ENCODE measurements at places on chromosomes 13 and 19.

- no peak for DNase-seq
Observed at GRCh38 chr13:74025369-74025768, 108.8 kb downstream of the KLF12 start.

GRCh38 chr13:94901070-94901469, 188.7 kb upstream of the SOX21 start:
- DNase-seq = no peak

DNA sequence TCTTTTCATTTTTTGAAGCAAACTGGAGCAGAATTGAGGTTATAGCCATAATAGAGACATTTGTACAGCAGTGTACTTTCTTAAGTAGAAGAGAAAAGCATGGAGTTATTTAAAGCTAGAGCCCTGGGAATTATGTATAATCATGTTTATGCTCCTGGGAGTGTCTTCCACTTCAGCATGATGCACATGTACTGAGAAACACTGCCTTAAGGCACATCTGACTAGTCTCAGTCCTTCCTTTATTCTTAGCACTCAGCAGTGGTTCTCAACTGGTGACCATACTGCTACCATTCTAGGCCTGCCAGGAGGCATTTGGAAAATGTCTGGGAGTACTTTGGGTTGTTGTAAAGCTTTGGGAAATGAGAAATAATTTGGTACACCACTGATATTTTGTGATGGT, 45.8 kb downstream of the VWA8 start:
- peak; percentile 38 for DNase-seq

- no peak for DNase-seq
Observed at GRCh38 chr13:51111997-51112396, 923 bp upstream of the C13orf42 start.

- DNase-seq = peak; percentile 16
Observed at GRCh38 chr19:3760871-3761361, 576 bp downstream of the APBA3 start.

- peak; percentile 93 for DNase-seq
Observed at GRCh38 chr19:2575734-2576481, 100.0 kb downstream of the GADD45B start.

DNA sequence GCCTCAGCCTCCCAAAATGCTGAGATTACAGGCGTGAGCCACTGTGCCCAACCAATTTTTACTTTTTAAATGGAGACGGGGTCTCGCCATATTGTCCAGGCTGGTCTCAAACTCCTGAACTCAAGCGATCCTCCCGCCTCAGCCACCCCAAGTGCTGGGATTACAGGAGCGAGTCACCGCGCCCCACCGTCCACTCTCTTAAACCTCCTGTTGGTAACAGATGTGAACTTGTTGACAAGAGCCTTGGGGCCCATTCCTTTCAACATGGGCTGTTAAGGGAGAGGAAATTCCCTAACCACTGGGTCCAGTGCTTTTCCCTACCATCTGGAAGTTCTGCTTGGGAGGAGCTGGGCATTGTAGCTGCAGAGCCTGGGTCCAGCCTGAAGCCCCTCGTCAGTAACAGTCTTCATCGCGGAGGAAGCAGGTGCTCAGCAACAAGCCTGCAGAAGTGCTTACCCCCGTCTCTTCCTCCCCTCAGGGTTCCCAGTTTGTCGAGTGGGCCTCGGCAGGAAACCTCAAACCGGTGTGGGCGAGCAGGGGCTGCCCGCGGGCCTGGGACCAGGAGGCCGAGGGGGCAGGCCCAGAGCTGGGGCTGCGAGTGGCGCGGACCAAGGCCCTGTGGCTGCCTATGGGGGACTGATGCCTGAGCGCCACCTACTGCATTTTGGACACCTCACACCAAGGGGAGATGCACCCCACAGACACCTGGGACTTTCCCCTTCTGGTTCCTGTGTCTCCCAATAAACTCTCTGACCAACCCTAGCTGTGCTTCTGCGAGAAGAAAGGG, 4.0 kb upstream of the FLT3LG start:
- peak; percentile 49 for DNase-seq

DNA sequence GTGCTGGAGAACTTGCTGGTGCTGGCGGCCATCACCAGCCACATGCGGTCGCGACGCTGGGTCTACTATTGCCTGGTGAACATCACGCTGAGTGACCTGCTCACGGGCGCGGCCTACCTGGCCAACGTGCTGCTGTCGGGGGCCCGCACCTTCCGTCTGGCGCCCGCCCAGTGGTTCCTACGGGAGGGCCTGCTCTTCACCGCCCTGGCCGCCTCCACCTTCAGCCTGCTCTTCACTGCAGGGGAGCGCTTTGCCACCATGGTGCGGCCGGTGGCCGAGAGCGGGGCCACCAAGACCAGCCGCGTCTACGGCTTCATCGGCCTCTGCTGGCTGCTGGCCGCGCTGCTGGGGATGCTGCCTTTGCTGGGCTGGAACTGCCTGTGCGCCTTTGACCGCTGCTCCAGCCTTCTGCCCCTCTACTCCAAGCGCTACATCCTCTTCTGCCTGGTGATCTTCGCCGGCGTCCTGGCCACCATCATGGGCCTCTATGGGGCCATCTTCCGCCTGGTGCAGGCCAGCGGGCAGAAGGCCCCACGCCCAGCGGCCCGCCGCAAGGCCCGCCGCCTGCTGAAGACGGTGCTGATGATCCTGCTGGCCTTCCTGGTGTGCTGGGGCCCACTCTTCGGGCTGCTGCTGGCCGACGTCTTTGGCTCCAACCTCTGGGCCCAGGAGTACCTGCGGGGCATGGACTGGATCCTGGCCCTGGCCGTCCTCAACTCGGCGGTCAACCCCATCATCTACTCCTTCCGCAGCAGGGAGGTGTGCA, 587 bp downstream of the S1PR4 start:
- DNase-seq = no peak

GRCh38 chr13:112754281-112755025, 64.6 kb downstream of the ATP11A start:
- DNase-seq = no peak

DNA sequence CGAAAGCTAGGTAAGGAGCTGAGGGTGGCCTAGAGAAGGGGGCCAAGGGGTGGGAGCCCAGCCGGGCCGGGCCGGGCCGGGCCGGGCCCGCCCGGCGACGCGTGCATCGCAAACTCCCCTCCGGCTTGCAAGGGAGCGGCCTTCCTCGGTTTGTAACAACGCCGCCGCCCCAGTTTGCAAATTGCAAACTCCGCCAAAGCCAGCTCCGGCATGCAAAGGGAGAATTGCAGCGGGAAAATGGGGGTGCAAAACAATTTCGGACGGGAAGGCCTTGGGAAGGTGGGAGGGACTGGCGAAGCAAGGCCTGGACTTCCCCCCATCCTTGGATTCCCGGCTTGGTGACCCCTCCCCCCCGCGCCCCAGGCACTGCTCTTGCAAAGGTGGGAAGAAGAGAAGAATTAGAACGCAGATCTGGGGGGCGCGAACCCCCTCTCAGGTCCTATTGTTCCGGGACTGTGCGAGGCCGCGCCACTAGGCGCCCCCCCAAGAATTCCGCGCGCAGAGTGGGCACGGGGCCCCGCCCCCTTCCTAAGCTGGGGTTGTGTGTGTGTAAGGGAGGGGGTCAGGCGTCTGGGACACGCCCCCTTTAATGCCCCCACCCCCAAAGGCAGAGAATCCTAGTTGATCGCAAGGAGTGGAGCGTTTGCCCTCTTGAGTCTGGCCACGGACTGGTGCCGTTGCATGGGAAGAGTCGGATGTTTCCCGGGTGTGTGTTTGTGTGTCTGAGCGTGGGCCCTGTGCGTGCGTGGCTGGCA, 926 bp downstream of the PRR12 start:
- peak; percentile 35 for DNase-seq

DNA sequence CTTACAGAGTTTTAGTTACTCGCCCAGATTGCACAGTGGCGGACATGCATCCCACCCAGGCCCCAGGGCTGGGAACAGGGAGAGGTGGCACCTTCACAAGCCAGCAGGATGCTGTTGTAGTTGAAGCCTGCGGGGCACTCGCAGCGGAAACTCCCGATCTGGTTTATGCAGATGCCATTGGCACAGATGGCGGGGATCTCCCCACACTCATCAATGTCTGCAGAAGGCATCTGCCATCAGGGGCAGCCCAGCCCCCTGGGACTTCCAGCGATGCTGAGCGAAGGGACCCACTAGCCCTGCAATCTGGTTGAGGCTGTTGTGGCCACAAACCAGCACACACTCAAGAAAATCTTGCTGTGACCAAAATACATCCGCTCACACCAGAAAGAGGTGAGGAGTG, 44.6 kb downstream of the CCL25 start:
- DNase-seq = no peak

- DNase-seq = no peak
Observed at GRCh38 chr13:110850840-110851239, 64.0 kb downstream of the ANKRD10 start.

GRCh38 chr13:110405597-110406450, 98.7 kb downstream of the COL4A2 start:
- peak; percentile 71 for DNase-seq

- DNase-seq = no peak
Observed at GRCh38 chr13:90272356-90272755, 1075.1 kb upstream of the MIR17HG start.

DNA sequence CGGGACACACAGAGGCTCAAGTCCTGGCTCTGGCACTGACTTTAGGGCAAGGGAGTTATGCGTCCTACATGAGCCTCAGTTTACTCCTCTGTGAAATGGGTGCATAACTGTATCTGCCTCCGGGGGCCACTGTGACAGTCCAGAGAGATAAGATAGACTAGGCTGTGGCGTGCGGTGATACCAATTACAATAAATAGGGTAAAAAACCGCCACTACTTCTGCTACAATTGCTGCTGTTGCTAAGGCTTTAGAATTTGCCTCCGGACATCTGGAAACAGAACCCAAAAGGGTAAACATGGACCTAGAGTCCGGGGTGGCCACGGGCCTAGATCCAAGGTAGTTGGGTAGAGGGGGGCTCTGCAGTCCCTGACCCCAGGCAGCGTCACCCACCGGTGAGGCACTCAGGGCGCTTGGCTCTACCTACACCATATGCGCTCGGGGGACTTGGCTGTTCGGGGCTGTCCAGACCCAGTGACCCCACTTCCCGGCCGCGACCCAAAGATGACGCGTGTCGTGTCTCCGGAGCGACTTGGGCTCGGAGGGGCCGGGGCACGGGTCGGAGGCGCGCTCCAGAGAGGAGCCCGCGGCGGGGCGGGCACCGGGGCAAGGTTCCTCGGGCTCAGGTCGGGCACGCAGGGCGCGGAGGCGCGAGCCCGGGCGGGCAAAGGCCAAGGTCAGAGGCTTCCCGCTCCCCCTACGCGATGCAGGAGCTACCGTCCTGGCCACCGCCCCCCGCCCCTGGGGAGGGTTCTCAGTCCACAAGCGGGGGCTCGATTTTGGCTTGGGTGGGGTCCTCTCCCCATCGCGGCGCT, 1.1 kb downstream of the INSR start:
- DNase-seq = no peak

GRCh38 chr13:46389457-46390451, 2.7 kb upstream of the RUBCNL start:
- DNase-seq = no peak

DNA sequence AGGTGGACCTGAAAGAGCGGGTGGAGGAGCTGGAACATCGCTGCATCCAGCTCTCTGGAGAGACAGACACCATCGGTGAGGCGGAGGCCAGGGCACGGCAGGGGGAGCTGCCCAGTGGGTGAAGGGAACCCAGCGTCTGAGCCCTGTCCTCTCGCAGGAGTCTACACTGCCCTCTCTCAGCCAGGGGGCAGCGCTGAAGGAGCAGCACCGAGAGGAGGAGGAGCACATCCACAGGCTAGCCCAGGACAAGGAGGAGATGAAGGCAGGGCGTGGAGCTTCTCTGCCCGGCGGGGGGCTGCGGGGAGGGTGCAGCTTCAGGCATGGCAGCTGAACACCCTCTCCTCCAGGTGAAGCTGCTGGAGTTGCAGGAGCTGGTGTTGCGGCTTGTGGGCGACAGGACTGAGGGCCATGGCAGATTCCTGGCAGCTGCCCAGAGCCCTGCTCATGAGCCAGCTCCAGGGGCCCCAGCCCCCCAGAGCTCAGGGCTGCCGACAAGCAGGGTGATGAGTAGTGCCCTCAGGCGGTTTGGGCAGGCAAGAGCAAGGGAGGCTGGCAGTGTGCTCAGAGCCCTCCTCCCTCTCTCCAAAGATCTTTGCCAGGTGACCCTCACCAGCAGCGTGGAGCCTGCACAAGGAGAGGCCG, 31.4 kb upstream of the ZNF492 start:
- no peak for DNase-seq

DNA sequence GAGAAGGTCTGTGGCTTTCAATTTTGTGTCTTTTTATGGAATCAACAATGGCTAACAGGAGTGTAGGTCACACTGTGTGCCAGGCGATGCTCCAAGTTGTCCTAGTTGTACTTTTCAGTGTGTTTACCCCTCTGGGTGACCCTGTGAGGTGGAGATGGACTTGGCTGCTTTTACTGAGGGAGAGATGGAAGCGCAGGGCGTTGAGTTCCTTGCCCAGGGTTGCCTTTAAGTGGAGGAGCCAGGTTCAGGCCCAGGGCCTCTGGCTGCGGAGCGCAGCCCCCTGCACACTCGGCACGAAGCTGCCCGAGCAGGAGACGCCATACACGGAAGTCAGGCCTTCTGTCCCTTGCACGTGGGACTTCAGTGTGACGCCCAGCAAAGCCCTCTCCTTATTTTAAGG, 112.8 kb downstream of the RAB20 start:
- DNase-seq = no peak

GRCh38 chr13:78185700-78186099, 267.1 kb upstream of the EDNRB start:
- DNase-seq = no peak

- no peak for DNase-seq
Observed at GRCh38 chr19:2717638-2718541, 3.3 kb downstream of the DIRAS1 start.

DNA sequence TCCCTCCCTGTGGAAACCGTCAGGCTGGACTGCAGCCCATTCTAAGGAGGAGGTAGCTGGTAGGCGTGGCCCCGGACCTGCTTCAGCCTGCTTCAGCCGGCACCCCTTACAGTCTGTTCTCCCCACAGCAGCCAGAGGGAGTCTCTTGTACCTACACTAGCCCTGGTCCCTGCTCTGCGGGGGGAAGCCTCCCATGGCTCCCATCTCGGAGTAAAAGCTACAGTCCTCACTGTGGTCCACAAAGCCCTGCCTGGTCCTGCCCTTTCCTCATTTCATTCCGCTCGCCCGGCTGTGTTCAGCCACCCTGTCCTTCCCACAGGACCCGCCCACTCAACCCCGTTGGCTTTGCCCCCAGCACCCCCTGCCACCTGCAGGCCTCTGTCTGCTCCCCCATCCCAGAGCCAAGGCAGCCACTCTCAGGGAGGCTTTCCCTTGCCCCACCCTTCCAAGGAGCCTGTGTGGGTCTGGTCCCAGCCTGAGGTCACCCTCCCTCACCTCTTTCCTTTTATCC, 1.3 kb downstream of the PGLYRP1 start:
- DNase-seq = no peak

DNA sequence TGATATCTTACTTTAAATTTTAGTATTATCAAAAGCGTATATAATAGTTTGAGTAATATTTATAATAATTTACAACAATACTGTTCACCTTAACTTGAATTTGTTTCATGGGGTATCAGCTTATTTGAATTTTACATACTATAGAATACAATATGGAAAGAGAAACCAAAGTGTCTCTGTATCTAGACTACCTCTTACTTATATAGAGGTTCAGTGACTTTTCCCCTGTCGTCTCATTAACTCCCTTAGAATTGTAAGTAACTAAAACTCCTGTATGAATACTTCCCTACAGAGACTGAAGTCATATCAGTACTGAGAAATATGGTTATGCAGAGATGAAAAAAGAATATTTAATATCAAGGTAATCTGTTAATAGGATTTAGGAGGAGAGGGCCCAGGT, 26.8 kb downstream of the COG6 start:
- DNase-seq = no peak

GRCh38 chr19:21505459-21506451, at the start of gene ZNF429:
ZNF429 (plus strand) TSS chr19:21505602; CDS start chr19:21505772, 170 bp downstream.
- peak; percentile 94 for DNase-seq

- peak; percentile 28 for DNase-seq
Observed at GRCh38 chr19:14369399-14370168, 11.7 kb upstream of the ADGRE5 start.

- peak; percentile 40 for DNase-seq
Observed at GRCh38 chr13:40061466-40062450, 406.3 kb downstream of the COG6 start.

Data from fibroblast of villous mesenchyme (primary cell).